AG08396 (cell line): ENCODE measurements at places on chromosomes 7 and 10.

DNA sequence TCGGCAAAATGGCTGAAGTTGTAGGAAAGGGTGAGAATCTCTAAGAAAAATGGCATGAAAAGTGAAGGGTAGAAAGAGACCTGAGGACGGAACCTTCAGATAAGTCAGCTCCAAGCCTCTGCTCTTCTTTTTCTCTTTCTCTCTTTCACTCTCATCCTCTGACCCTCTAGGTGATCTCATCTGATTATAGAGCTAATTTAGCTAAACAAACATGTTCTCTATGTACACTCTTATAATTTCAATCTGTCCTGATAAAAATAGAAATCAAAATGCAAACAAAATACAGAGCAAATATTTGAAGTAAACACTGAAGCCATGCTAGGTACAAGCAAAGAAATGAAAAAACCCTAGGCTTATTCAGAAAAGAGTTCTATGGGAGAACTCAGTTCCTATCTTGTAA lies 14.4 kb upstream of the CUBN start:
- no peak for DNase-seq

- no peak for DNase-seq
Observed at GRCh38 chr10:49172061-49172776, 16.0 kb downstream of the TMEM273 start.

GRCh38 chr7:106692450-106693051 lies 31.6 kb upstream of the CCDC71L start:
- DNase-seq = no peak

GRCh38 chr7:81949306-81949705 lies 179.5 kb upstream of the HGF start:
- no peak for DNase-seq

- no peak for DNase-seq
Observed at GRCh38 chr10:109071539-109071938, 851.8 kb downstream of the XPNPEP1 start.

DNA sequence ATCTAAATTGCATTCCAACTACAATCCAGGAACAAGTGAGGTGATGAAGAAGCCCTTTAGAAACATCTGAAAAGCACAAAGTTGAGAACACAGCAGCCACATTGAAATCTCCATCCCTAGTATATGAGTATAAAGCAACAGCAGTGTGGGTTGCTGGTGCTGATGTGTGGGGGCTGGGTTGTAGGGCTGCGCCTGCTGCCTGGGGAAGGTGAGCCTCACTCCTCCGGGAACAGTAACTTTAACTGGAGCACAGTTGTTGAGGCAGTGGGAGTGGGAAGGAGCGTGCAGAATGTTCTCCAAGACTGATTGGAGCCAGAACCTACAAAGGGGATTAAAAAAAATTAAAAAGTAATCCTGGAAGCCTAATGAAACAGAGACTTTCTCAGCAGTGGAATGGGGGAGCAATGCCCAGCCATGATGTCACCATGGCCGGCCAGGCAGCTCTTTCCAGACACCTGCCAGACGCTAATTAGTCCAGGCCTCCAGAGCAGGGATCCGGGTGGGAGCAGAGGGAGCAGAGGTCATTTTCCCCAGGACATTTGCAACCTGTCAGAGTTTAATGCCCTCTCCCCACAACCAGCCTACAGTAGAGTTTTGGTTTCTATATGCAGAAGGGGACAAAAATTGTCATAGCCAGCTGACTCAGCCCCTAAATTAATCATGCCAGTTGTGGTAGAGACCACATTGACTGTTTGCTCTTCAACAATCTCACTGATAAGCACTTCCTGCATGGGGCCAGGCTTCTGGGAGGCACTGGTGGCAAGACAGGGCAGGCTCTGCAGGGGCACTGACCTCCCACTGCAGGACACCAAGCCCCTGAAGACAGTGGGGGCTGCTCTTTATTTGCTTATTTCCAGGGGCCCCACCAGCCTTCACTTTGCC lies 133.0 kb upstream of the ZNF32 start:
- DNase-seq = no peak

DNA sequence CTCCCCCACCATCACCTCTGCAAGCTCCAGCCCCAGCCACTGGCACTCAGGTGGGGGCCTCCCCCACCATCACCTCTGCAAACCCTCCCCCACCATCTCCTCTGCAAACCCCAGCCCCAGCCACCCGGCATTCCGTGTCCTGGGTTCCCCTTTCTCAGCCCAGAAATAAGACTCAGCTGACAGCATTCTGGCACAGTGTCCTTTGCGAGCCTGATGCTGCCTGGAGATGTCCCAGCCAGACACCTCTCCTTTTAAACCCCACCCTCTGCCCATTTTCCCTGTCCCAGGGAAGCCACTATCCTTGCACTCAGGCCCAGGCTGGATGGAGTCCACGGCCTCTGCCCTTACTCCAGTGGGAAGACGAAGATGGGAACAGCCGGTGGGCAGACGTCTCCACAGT lies 49.8 kb downstream of the ELFN1 start:
- DNase-seq = no peak

DNA sequence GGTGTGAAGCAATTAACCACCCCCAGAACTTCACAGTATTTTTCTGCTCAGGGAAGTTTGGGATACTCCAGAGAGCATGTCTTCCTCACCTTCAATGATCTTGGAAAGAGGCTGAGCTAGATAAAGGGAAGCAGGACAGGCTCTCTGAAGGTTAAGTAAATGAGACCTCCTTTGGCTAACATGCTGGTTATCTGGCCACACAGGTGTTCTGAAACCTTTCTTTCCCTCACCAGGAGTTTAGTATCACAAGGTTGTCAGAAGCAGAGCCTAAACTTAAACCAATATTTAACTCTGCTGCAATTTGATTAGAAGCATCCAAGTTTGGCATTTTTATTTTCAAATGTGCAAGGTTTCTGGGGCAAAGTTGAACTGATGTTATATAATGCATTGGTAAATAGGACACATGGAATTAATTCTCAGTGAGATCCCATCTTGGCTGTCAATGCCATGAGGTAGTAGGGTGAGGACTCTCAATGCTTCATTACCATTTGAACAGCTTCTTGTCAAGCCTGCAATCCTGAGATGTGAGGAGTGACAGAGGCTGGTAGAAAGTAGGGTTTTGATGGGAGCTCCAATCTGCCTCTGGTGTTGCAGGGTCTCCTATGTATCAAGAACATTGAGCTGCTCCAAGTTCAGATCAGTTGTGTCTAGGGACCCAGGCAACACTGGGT lies 3.6 kb upstream of the PNLIP start:
- no peak for DNase-seq

GRCh38 chr10:71197955-71198354 lies 14.4 kb upstream of the UNC5B start:
- no peak for DNase-seq

- DNase-seq = peak; percentile 48
Observed at GRCh38 chr7:34087892-34088891, 182.9 kb downstream of the BMPER start.

- no peak for DNase-seq
Observed at GRCh38 chr7:151629713-151630272, 110.1 kb upstream of the RHEB start.

- DNase-seq = no peak
Observed at GRCh38 chr10:82192665-82193064, 317.7 kb downstream of the NRG3 start.

DNA sequence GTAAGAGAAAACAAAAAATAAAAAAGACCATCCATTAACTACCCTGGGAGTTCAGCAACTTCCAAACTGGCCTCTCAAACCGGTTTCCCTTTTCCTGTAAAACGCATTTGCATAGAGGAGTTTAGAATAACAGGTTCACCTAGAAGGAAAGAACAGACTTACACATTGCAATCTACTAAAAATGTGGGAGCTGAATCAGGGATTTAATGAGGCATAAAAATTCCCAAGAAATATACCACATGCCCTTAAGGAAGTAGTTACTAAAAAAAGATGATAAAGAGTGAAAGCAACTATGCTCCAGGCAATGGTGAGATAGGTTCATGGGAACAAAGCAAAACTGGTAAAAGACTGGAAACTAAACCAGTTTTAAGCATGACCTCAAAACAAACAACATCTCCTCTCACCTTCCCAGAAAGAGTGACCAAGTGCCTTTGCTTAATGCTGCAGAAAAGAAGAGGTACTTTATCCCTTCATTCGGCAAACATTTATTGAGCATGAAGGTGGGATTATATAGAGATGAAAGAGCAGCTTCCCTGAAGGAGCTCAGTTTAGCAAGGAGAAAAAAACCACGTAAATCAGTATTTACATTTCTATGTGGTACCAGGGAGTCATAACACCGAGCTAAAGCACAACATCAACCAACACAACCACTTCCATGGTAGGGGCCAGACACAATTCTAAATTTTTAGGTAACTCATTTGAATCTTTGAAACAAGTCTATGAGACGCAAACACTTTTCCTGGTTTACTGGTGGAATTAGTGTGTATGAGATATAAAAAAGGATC lies 152.8 kb downstream of the SGMS1 start:
- no peak for DNase-seq

- DNase-seq = no peak
Observed at GRCh38 chr10:3228629-3228945, 56.0 kb upstream of the PITRM1 start.

GRCh38 chr7:94594882-94595281 lies 61.1 kb downstream of the SGCE start:
- no peak for DNase-seq

- no peak for DNase-seq
Observed at GRCh38 chr7:77328669-77329068, 87.5 kb downstream of the GSAP start.

DNA sequence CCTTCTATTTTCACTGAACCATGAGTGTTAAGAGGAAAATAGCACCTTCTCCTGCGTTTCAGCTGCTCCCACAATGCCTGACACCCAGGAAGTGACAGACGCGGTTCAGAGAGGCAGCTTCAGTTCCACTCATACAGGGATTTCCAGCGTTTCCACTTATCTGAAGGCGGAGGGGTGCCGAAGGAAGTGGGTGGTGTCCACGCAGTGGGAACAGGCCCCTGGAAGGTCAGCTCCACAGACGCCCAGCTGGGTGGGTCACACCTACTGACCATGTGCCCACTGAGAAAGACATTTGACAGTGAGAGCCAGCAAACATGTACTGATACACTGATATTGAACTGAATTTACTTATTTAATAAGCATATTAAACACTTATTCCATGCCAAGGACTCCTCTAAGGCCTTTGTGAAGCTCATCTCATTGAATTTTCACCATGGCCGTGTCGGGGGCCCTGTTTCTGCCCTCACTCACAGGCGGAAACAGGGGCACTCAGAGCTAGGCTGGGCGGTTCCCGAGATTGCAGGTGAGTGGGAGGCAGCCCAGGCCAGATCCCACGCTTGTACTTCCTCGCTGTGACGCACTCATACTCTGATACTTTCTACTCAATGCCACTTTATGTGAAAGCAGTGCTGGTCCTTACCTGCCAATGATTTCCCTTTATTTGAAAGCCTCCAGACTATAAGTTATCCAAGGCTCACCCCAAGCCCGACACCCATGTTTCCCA lies 96.8 kb downstream of the TCERG1L start:
- no peak for DNase-seq

- no peak for DNase-seq
Observed at GRCh38 chr10:77666821-77667220, 29.2 kb upstream of the KCNMA1 start.

DNA sequence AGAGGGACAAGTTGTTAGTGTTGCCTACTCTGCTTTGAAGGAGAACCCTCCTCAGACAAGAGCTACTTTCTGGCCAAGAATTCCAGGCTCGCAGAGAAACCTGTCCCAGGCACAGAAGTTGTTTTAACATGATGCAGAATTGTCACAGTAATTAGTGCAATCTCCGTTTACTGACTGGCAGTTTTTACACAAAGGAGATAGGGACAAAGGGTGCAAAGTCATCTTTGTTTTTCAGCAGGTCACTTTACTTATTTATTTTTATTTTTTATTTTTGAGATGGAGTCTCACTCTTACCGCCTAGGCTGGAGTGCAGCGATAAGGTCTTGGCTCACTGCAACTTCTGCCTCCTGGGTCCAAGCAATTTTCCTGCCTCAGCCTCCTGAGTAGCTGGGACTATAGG lies 12.3 kb downstream of the TCF7L2 start:
- no peak for DNase-seq

GRCh38 chr7:49488573-49488972 lies 284.9 kb upstream of the VWC2 start:
- no peak for DNase-seq

DNA sequence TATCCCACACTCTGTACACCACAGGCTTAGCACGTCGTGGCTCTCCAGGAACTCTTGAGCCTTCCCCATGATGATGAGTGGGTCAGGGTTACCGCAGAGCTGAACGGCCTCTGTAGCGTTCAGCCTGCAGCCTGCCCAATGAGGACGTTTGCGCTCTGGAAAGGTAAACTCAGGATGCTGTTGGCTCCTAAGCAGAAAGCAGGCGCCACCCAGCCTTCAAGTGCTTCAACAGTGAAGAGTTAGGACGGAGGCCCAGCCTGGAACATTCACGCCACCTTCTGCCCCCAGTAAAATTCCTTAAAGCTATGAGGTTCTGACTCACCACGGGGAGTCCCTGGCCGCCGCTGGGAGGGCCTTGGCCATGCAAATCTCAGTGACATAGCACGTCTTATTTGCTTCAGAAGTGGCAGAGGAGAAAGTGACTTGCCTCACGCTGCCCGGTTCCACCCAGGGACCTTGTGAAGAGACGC lies 161.5 kb upstream of the SH2B2 start:
- DNase-seq = peak; percentile 88

DNA sequence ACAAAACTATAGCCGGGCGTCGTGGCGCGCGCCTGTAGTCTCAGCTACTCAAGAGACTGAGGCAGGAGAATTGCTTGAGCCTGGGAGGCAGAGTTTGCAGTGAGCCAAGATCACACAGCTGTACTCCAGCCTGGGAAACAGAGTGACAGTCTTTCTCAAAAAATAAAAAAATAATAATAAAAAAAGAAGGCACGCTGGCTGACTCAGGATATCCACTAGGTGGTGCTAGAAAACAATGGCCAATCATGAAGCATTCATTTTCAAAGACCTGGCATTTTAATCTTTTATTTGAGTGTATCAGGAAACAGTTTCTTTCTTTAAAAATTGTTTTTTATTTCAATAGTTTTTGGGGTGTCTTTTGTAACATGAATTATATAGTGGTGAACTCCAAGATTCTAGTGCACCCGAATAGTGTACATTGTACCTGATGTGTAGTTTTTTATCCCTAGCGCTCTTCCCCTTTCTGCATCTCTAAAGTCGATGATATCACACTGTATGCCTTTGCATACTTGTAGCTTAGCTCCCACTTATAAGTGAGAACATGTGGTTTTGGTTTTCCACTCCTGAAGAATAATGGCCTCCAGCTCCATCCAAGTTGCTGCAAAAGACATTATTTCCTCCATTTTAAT lies 88.6 kb downstream of the LYZL1 start:
- peak; percentile 61 for DNase-seq

GRCh38 chr7:37160656-37161055 lies 288.0 kb downstream of the ELMO1 start:
- no peak for DNase-seq

DNA sequence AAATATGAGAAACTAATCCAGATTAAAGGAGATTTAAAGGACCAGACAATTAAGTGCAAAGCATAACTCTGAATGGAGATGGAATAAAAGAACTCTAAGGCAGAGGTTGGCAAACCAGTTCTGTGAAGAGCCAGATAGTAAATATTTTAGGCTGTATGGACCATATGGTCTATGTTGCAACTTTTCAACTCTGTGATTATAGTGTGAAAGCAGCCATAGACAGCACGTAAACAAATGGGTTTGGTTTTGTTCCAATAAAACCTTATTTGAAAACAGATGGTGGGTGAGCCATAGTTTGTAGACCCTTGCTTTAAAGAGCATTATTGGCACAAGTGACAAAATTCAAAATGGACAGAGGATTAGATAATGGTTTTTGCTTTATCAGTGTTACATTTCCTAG lies 884.1 kb downstream of the CCSER2 start:
- DNase-seq = no peak
